Stimulated activated CD4-positive, alpha-beta T cell treated with anti-CD3 and anti-CD28 coated beads, Interleukin-15, amount 100 ng/mL, for 48 hours (primary cell): ENCODE measurements at places on chromosomes 11 and 22.

DNA sequence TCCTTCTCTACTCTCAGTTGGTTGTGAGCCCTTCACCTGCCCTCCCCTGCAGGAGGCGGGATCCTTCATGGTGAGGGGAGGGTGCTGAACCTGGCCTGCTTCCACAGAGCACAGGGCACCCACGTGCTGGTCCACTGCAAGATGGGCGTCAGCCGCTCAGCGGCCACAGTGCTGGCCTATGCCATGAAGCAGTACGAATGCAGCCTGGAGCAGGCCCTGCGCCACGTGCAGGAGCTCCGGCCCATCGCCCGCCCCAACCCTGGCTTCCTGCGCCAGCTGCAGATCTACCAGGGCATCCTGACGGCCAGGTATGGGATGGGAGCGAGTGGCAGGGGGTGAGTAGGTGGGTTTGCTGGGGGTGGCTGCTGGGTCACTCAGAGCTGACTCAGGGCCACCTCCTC is 6.3 kb downstream of the SSH3 start:
- DNase-seq: no peak

DNA sequence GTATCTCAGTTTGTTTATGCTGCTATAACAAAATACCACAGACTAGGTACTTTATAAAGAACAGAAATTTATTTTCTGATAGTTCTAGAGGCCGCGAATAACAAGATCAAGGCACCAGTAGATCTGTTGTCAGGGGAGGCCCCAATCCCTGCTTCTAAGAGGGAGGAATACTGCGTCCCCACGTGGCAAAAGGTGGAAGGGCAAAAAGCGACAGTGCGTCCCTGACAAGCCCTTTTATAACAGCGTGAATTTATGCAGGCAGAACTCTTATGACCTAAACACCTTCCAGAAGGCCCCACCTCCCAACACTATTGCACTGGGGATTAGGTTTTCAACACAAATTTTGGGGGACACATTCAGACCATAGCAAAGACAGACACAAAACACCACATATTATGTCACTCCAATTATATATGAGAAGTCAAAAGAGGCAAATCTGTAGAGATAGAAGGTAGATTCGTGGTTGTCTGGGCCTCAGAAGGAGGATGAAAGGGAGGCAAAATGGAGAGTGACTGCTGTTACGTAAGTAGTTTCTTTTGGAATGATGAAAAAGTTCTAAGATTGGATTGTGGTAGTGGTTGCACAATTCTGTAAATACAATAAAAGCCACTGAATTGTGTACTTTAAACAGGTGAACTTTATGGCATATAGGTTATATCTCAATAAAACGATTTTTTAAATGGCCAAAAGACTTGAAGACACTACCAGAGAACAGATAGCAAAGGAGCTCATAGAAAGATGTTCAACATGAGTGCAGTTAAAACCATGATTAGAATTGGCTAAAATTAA is 30.1 kb upstream of the TNRC6B start:
- DNase-seq: no peak

DNA sequence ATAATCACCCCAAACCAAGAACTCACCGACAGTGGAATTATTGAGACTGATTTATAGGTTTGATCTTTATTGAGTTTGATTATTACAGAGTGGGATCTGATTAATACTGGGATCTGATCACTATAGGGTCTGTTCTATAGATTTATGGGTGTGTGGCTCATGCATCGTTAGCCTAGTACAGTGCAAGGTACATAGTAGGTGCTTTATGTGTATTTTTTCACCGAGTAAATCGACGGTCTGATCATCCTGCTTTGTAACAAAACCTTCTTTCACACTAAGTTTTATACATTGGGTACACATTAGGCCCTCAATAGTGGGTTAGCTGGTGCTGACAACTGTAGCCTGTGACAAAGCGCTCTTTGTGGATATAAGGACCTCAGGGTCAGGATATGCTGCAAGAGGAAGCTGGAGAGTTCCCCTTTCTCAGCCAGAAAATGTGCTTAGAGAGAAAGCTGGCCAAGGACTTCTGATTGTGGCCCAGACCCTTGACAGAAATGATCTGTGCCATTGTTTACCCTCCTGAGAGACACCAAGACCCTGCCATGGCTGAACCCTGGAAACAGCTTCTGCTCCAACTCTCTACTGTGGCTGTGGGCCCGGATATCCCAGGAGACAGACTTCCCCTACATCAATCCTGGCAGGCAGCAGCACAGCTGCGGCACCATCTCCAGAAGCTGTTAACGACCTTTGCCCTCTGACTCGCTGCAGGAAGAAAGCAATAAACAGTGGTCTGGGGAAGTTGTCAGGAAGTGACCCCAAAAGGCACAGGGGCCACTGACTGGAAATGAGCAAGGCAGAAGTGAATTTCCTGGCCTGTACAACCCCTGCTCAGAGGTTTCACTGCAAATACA is 16.1 kb upstream of the TPP1 start:
- no peak for DNase-seq

DNA sequence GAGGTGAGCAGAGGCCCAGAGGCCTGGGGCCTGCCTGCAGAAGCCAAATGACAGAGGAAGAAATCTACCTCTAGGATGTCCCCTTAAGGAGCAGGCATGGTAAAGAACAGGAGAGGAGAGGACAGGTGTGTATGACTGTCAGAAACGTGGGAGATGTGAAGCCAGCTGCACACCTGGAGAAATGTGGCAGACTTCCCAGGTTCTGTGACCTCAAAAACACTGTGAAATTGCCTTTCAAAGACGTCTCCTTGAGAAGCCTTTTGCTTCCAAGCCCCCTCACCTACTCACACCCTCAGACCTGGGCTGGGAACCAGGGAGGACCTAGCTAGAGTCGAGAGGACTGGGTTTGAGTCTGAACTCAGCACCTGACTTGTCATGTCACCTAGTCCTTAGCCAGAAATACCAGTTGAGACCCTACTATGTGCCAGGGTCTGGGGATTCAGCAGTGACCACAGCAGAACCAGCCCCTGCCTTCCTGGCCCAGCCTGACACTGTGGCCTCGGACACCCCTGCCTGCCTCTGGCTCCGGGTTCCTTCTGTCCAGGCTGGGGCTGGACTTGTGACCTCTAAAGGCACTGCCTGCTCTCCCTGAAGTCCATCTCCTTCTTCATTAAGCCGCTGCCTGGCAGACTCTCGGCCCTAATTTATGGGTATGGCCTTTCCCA is 5.6 kb downstream of the TPBGL start:
- no peak for DNase-seq

GRCh38 chr11:11446967-11447366 is 93.9 kb upstream of the CSNK2A3 start:
- no peak for DNase-seq
